Activated naive CD4-positive, alpha-beta T cell treated with anti-CD3 and anti-CD28 coated beads, Interleukin-2, amount 10 ng/mL, durations not matched to agents 7 days and 5 days (primary cell): ENCODE measurements at places on chromosomes 4 and X.

GRCh38 chr4:20019310-20020015 lies 232.2 kb upstream of the SLIT2 start:
- DNase-seq = no peak

DNA sequence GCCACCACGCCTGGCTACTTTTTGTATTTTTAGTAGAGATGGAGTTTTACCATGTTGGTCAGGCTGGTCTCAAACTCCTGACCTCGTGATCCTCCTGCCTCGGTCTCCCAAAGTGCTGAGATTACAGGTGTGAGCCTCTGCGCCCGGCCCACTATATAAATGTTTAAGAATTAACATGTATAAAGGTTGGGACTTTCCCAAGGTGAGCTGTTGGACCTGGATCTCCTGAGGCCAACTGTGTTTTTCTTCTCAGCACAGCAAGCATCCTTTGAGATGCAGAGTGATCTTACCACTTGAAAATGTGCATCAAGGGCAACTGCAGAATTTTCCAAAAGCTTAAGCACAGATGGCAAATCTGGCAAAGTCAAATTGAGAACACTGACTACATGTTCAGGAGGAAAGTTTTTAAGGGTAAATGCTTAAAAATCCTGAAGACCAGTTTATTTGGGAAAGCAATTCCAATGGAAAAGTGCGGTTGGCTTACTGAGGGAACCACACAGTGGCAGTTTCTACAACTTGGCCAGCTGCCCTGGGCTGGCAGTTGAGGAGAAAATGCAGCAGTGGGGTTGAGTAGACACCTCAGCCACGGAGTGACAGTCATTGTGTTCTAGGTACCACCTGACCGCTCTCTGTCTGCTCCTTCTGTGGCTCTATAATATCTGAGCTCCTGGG lies 168.9 kb downstream of the CBR4 start:
- no peak for DNase-seq

DNA sequence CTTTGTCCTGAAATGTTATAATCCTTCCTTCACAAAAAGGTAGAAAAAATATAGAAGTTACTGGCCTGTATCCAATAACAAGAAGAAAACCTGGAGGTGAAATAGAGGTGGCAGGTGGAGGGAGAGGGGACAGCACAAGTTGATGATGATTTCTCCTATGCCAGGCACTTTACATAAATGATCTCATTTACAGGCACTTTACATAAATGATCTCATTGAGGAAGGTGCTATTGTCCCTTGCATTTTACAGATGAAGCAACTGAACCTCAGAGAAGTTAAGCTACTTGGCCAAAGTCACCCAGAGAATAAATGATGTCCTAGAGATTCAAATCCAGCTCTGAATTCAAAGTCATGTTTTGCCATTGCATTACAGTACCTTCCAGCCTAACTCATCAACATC lies 7.1 kb upstream of the OPHN1 start:
- DNase-seq = no peak

- no peak for DNase-seq
These were observed 316.2 kb downstream of the UNC5C start for GRCh38 chr4:95232358-95233156.

DNA sequence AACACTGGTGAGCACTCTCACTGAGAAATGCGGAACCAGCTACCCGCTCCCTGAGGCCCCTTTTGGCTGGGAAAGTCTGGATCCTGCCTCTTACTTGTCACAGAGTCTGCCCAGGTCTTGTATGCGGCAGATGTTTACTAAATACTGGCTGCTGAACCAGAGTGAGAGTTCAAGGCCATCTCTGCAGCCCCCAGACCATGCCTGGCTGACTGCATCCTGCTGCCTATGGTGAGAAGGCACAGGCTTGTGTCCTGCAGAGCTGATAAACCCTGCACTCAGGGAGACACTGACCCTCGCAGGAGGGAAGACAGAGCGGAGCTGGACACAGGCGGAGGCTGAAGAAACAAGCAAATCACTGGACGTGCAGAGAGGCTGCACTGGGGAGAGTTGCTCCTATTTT lies 46.5 kb downstream of the JAKMIP1 start:
- no peak for DNase-seq

GRCh38 chr4:24245491-24245820 lies 338.9 kb downstream of the DHX15 start:
- DNase-seq = no peak

- DNase-seq = no peak
These were observed 25.4 kb upstream of the PPP2R2C start for GRCh38 chr4:6497796-6498195.

GRCh38 chrX:45851434-45851991 lies 650.8 kb upstream of the DIPK2B start:
- DNase-seq = peak; percentile 66

DNA sequence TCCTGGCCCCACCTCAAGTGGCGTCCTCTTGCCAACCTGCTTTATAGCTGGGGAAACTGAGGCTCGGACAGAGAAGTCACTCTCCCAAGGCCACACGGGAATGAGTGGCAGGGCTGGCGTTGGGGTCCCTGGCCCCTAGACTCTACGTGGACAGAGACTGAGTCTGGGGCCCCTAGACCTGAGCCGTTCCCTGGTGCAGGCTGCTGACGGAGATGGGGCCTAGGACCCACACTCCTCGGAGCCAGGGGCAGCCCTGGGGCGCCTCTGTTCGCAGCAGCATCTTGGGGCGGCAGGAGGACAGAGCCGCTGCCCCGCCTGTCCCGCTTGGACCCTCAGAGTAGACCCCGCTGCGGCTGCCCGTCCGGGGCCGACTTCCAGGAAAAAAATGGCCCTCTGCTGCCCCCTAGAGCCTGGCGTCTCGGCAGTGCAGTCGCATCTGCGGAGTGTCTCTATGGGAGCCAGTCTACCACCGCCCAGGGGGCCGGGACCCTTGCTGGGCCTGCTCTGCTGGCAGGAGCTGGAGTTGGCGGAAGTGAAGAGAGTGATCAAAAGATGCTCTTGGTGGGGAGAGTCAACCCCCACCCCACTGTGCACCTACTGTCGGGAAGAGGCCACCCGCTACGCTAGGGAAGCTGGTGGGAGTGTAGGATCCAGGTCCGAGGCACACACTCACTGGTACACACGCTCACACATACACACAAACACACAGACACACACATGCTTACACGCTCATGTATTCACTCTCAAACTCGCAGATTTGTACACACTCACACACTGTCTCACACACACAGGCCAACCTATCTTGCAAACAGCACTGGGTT lies 220.1 kb downstream of the AFAP1 start:
- peak; percentile 78 for DNase-seq

DNA sequence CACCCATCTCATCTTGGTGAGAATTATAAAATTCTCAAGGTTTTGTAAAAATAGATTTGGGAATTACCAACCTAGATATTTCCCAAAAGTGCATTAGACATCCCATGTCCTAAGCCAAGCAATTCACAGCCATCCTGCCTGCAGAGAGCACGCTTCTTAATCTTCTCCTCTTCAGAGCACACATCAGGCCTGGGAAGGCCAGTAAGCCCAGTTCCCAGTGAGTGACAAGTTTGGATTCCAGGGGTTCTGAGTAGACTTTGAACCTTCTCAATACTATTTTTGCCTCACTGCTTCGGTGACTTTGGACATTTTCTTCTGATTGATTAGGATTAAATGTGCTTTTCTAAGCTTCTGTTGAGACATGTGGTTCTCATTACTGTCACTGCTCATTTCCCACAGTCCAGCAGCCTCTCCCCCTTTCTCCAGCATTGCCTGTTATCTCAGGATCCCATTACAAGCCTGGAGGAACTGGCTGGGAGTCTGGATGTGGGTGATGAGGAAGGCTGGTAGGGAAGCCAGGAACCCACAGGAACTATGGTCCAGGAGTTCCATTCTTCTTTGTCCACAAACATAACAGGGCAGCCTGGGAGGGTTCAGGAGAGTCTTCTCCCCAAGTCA lies 56.4 kb upstream of the TMEM150C start:
- no peak for DNase-seq

- no peak for DNase-seq
These were observed 16.3 kb downstream of the TAF9B start for GRCh38 chrX:78123190-78123589.

DNA sequence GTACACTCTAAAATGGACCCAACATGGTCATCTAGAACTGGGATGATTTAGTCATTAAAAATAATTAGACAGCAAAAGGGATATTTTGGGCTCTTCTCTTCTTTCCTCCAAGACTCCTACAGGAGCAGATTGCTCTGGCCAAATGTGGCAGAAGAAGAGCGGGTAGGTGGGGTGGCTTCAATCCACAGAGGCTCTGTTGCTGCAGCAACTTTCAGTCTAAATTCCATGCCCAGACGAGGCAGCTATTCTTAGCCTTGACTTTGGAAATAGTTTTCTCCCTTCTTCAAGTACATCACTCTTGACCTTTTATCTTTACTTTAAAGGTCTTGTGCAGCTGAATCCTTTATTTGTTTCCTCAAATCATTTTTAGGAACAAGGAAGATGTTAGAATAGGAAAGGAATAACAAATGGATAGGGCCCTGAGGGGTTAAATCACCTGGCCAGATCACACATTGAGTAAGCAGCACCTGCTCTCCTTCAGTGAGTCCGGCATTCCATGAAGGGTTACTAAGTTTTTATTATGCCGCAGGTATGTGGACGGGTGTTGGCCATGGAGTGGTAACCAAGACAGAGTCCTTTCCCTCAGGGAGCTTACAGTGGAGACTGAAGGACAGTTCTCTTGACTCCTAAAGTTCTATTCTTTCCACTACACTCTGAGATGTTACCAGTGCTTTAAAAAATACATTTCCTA lies 19.3 kb upstream of the SORBS2 start:
- DNase-seq = no peak

GRCh38 chrX:24282381-24283126 lies 31.3 kb downstream of the SUPT20HL2 start:
- no peak for DNase-seq

DNA sequence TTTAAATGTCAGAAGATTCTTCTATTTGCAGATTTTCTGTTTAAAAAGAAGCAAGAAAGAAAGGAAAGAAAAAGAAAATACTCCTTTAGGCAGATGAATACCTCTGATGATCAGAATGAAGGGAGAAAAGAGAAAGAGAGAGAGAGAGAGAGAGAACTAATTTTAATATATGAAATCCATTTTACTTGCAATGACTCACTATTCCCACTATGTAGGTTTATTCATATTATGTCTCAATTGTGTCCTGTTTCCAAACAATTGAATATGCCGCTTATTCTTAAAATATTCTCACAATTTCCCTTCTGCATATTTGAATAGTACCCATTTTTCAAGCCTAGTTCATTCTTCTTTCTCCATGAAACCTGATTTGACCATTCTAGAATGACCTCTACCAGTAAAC lies 11.7 kb downstream of the MEPE start:
- DNase-seq = no peak

- no peak for DNase-seq
These were observed 1520.7 kb downstream of the ARAP2 start for GRCh38 chr4:34723605-34724004.

DNA sequence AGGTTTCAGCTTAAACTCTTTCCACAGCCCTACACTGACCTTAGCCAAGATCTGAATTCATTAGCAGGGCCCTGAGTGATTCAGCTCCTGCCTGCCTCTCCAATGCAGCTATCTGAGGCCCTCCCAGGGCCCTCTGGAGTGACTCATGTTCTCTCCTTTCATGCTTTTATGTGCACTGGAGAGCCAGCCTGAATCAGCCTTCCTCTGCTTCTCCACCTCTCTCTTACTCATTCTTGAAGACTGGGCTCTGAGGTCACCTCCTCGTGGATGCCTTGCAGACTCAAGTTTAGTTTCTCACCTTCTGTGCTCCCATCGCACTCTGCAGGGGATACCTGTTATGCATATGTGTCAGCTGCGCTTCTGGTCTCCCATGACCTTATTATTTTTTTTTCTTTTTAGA lies 3.1 kb upstream of the OCIAD2 start:
- peak; percentile 37 for DNase-seq

DNA sequence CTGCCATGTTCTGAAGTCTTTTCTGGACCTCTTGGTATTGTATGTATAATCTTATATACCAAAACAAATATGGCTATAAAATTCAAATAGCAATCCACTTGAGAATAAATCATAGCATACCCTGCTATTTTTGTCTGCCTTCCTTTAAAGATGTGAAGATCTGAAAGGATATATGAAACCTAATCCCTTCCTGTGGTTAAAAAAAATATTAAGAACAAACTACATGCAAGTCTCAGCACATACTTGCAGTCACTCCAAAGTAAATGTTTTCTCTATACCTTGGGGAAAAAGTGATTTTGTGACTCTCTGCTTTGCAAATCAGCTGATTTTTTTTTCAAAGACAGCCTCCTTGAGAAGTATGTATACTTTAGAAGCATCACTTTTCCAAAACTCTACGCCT lies 322.9 kb downstream of the ANKRD50 start:
- DNase-seq = no peak

DNA sequence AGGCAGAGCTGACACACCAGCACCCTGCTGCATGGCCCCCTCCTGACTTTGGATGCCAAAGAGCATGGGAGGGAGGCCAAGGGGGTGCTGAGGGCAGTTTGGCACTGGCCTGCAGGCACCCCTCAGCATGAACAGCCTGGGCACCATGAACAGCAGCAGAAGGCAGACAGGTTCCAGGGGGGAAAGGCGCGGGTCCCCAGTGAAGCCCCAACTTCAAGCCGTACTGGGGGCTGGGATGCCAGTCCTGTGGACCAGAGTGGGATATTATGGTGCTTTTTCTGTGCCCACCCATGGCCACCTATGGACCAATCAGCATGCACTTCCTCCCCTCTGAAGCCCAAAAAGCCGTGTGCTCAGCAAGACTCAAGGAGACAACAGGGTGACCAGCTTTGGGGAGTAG lies 389.9 kb downstream of the TEX13C start:
- no peak for DNase-seq

- DNase-seq = no peak
These were observed 57.7 kb downstream of the ARHGAP10 start for GRCh38 chr4:147789596-147789995.

DNA sequence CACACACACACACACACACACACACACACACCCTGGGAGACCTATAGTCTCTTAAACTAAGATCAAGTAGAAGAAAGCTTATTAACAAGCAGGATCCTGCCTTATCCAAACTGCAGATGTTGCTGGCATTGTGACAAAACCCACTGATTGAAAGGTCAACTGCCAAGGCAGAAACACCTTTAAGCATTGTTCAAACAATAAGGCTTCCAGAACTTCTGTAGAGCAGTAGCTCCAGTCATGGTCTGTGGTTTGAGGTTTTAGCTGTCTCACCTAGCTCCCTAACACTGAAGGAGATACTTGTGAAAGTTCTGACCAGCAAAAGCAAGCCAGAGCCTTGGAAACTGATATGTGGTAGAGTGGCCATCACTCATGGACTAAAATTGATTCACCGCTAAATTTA lies 59.8 kb downstream of the PTCHD1 start:
- no peak for DNase-seq

- DNase-seq = no peak
These were observed 23.2 kb upstream of the AASDH start for GRCh38 chr4:56410247-56411062.

DNA sequence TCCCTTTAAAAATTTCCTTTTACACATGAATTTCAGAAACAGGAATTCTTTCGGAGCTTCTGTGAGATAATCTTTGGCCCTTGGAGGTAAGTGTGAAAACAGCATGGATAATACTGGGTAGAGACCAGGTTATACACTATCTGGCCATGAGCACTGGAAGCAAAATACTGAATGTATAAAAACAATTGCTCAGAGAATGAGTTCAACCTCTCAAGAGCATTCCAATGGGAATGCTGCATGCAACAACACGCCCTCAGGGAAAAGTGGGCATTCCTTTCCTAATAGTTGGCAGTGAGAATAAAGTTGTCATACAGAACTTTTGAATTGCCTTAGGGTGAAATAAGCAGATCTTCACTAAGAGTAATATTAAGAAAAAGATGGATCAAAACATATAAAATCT lies 574.8 kb upstream of the DIPK2B start:
- DNase-seq = no peak
